ENCODE measurements at places on chromosomes 4 and X.

DNA sequence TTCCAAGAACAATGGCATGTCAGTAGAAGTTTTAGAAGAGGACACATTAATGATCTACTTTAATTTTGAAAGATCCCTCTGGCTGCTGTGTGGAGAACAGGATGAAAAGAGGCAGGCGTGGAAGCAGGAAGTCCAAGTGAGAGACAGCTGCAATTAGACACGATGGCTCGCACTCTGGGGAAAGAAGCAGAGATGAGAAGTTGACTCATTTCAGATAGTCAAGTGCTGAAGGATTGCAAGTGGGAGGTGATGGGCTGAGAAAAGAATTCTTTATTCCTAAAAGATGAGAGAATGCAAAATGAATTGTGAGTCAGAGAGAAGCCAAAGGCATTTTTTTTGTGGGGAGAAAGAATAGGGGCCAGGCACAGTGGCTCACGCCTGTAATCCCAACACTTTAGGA, 16.5 kb downstream of the RXFP1 start:
- DNase-seq, result no peak

- DNase-seq, result no peak
Measured at GRCh38 chr4:162450531-162451035, 286.8 kb upstream of the FSTL5 start.

DNA sequence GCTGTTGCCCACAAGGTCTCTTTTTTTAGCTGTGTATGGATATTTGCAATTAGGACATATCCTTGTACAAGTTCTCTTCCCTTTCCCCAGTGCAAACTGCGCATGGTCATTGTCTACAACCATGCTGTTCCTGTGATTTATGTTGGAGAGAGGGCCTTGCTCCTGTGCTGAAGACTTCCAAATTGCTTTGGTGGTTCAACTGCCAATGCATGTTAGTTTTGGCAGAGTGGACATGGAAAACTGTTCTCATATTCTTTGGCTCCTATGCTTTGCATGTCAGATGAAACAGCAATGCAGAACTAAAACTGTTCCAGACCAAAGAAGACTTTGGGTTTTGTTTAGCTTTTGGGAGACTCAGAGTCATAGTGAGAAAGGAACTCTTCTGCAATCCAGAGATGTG, 148.8 kb upstream of the EDNRA start:
- DNase-seq, result no peak

DNA sequence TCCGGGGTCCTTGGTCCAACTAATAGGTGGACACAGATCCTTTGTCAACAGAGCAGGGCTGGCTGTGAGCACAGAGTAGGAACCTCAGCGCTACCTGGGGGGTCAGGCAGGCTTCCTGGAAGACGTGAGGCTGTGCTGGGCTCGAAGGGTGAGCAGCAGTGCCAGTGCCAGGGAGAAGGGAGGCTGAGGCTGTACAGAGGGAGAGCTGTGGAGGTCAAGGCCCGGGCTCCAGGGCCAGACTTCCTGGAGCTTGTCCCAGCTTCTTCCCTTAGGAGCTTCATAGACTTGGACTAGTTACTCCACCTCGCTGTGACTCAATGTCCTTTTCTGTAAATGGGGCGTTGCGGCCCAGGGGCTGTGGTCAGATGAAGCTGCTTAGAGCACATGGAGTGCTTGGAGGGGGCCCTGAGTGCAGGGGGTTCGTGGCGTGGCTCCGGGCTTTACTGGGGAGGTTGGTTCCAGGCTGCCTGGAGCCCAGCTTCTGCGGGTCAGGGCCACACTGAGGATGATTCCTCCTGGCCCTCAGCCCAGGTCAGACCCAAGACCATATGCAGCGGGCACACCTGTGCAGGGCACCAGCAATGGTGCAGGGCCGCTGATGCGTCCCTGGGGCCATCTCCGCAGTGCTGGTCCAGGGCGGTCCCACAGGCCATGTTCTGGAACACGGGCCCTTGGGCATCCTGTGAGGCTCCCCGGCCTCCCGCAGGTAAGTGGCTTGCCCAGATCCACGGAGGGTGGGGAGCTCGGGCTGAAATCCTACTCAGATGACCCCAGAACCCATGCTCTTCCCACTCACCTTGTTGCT, 98.1 kb downstream of the DCTD start:
- DNase-seq, result no peak

DNA sequence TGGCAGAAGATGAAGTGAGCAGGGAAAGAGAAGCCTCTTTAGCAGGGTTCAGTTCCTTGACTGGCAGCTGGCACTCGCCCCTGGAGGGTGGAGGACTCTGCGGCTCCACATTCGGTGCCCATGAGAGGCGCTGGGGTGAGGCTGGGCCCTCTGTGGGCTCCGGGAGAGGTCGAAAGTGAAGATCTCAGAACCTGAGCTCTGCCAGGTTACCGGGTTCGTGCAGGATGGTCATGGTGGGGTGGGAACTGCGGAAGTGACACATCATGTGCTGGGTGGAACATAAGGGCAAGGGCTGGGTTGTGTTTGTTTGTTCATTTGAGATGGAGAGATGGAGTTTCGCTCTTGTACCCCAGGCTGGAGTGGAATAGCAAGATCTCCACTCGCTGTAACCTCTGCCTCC, 44.2 kb downstream of the TRIM61 start:
- DNase-seq, result no peak

DNA sequence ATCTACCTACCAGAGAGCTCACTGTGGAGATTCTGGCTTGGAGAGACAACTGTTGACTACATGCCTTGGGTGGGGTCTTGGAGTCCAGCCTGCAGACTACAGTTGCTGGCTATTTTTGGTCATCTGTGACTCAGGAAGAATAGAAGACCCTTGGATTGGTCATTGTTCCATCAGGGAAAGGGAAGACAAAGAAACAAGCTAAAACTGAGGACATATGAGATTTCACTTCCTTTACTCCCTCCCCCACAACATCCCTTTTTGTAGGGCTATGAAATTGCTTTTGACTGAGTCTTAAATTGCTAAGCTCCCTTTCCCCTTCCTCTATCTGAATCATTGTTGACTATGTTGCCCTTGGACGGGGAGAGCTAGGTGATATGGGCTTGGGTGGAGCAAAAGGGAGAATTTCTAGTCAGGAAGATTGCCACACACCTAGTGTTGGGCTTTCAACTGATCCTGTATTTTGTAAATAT, 11.7 kb downstream of the MSN start:
- DNase-seq, result no peak

DNA sequence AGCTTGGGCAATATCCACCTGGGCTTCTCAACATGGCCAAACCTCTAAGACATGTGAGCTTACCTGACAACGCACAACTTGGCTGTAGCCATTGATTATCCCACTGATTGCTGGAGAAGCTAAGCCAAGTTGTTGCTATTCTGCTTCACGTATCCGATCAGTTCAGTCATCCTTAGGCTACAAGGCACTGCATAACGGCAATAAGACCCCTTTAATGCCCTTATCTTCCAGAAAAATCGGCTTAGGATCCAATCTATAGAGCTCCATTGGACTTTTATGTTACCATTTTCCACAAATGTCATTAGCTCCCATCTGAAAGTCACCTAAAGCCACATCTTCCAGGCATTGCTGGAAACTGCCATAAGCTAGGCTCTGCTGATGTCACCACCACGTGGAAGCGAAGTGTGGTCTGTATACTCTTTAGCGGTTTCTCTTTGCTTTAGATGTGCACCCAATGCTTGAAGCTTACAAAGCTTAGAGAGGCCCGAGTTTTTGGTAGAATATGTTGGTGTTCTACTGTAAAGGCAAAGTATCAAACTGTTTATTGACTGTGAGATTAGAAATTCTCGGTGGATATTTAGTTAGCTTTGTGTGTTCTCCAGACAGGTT, 163.1 kb downstream of the CPE start:
- DNase-seq, result no peak

GRCh38 chrX:70755850-70756249, 152.7 kb downstream of the TEX11 start:
- DNase-seq, result peak; percentile 32

All from activated CD4-positive, alpha-beta T cell treated with anti-CD3 and anti-CD28 coated beads, Interleukin-2, amount 50 U/mL, for 24 hours (primary cell).